ENCODE measurements at places on chromosomes 7 and 10.

GRCh38 chr7:33562996-33563395 lies 342.3 kb upstream of the BMPER start:
- no peak for DNase-seq

GRCh38 chr7:48025624-48026023 lies 3.3 kb downstream of the SUN3 start:
- DNase-seq: no peak

GRCh38 chr7:102044641-102044983 lies 227.2 kb downstream of the CUX1 start:
- no peak for DNase-seq

- DNase-seq: no peak
Observed at GRCh38 chr10:113142601-113143362, 192.7 kb downstream of the TCF7L2 start.

- DNase-seq: no peak
Observed at GRCh38 chr7:22723181-22723601, 3.8 kb upstream of the IL6 start.

- DNase-seq: no peak
Observed at GRCh38 chr7:102471791-102472125, 7.0 kb downstream of the POLR2J start.

- DNase-seq: no peak
Observed at GRCh38 chr7:127252778-127253280, at the start of gene GRM8. Gene GRM8 (minus strand): TSS chr7:127252941.

DNA sequence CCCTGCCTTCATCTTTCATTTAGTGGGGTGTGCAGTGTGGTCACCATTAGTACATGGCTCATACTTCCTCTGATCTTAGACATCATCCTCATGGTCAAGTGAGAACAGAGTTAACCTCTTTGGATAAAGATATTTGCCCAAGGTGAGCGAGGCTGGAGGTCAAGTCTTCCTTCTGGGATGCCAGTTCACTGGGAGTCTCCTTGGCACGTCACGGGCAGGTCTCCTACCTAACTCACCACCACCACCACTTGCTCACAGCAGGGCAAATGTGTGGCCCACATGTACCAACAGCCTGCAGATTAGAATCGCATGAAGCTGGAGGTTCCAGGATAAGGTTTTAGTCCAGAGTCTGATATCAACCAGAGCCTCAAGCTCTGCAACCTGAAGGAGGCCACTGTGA lies 164.6 kb downstream of the USP6NL start:
- no peak for DNase-seq

DNA sequence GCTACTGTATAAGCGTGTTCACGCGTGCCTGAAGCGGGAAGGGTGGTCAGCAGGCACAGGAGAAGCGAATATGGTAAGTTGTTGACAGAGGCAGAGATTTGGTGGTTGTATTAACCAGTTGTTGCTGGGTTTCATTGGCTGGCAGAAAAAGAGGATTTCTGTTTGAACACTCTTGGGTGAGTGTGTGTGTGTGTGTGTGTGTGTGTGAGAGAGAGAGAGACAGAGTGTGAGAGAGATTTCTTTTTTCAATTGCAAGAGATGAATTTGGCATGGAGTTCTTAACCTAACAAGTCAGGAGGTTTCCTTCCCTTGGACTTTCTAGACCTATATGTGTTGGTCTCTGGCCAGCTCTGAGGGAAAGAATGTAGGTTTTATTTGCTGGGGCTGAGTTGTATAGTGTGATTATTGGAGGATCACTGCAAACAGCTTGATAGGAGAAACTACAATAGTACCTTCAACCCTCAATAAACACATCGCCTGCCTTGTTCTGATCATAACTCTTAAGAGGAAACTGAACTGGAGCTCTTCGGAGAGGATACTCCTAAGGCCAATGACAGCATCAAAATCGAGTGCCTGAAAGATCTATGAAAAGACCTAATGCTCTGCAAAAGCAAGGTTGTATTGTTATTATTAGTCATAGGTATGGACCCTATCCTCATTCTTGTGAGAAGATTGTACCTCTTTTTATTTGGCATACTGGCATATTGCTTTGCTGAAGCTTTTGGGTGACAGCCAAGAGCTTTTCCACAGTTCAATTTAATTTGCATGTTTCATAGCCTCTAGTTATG lies 1.2 kb downstream of the MCU start:
- DNase-seq: no peak

- no peak for DNase-seq
Observed at GRCh38 chr10:111034598-111035310, 42.1 kb upstream of the ADRA2A start.

DNA sequence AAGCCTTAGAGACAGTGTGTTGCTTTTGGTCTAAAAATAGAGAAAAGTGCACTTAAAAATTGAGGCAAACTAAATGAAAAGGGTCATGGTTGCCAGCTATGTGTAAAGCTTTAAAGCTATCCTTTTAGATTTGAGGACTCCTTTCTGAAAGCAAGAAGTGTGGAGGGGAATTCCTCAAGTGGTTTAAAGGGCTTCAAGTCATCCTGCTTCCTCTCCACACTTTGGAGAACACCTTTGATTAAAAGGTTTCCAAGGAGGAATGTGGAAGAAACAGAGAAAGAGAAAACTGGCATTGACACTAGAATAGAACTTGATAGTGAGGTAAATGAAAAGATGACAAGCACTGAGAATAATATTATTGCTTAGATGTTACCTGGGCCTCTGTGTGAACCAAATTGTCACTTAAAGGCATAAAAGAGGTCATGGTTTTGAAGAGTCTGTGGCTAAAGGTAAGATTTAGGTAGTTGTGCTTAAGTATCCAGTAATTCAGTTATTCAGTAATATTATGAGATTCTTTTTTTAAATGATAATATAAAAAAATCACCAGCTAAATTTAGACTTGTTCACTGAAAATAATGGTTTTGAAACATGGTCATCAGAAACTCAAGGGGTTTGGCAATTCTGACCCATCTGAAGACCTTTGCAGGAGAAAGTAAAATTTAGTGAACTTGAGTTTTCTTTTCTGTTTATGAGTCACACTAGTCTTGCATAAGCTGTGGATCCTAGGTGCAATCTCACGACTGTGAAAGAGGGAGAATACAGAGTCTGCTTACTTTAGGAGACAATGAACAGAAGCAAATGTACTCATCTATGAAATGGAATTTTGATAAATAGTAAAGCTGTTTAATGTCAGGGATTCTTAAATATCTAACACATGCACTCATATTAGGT lies 466.0 kb downstream of the KIF20B start:
- no peak for DNase-seq

DNA sequence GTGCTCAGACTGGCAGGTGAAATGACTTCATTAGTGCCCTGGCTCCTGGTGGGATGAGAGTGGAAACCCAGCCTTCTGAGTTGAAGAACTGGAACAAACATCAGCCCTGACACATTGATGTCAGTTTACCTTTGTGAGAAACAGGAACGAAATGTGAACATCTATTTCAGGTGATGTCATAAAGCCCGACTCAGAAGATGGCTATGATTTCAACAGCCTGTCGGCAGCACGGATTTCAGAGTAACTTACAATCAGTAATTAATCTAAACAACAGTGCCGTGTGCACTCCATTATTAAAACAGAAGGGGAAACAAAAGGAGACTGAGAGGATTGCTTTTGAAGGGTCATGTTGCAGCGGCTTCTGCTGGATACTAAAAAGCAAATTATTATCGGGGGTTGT lies 243.2 kb downstream of the FRMD4A start:
- DNase-seq: no peak

- no peak for DNase-seq
Observed at GRCh38 chr7:20224025-20224424, 6.8 kb upstream of the MACC1 start.

DNA sequence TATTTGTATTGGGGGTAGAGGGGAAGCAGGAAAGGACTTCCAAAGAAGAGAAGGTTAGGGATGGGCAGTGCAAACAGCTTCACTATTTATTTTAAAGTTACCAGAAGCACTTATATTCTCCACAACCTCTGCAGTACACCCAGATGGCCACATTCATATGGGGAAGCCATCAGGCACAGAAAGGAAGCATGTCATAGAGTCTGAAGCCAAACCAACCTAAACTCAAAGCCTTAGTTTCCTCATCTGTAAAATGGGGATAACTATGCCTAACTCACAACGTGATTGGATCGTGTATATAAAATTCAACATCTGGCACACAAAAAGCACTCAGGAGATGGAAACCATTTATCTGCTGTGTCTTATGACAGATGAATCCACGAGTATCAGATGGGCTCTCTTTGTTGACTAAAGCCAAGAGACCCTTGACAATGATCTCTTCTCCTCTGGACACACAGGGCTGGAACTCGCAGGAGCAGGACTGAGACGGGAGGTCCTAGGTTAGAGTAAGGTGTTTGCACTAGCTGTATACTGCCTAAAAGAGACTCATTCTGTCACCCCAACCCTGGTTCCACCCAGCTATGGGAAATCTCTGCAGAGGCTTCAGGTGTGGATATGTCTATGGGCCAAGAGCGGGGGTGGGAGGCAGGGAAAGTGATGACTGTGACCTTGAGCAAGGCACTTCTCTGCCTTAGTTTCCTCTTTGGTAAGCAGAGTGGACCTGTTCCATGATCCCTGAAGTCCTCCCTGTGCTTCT lies 1.8 kb downstream of the KIAA1549 start:
- no peak for DNase-seq

DNA sequence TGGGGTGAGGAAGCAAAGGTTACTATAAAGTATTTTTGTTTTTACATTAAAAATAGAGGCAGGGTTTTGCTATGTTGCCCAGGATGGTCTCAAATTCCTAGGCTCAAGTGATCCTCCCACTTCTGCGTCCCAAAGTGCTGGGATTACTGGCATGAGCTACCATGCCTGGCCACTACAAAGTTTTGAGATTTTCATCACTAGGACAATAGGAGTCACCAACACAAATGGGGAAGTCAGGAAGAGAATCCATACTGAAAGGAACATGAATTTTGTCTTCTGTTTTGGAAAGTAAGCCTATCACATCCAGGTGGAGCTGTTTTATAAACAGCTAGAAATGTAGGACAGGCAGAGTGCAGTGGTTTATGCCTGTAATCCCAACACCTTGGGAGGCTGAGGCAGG lies 20.0 kb upstream of the CAPZA2 start:
- DNase-seq: no peak

DNA sequence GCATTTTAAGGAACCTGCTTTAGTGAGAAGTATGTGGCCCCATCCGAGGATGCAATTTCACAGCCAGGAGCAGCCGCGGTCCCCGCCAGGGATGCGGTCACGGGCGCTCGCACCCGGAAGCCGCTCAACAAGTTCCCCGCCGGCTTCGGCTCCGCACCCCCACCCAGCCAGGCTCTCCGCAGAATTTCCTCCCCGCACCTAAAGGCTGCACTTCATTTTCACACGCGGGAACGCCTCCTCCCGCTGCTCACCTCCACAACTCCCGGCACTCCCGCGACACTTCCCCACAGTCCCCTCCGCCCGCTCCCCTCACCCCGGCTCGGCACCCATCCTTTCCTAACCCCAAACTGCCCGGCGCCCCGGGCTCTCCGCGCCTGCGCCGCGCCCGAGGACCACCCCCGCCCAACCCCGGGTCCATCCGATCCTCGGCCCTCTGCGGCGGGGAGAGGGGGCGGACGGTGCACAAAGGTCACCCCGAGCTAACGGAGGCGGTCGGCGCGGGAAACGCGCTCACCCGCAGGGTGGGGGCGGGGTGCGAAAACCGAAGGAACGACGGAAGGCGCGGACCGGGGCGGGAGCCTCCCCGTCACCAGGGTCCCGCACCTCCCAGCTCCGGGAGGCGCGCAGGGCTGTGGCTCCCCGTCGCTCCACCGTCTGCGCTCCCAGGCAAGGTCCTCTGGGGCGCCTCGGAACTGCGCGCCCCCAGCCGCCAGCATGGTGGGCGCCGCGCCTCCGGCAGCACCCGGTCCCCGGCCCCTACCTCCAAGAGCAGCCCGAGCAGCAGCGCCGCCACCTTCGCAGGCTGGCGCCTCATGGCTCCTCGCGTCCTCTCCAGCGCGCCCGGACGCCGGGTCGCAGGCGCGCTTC lies 558 bp downstream of the VOPP1 start:
- DNase-seq: no peak

DNA sequence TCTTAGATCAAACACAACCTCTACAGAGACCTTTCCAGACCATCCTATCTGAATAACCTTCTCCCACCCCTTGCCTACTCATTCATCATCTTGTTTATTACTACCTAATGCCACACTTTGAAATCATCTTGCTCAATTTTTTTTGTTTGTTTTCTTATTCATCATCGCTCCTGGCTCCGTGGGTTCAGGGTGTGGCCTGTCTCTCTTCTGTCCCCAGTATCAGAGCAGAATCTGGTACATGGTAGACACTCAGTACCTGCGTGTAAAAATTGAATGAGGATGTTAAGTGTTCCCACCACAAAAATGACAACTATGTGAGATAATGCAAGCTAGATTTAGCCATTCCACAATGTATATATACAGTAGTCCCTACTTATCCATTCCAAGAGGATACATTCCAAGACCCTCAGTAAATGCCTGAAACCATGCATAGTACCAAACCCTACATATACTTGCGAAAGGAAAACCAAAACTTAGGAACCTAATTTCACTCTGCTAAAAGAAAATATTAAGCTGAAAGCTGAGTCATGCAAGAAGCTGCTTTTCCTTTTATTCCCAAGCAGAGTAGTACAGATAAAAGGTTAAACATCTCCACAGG lies 72.1 kb upstream of the SEC61G start:
- no peak for DNase-seq

- DNase-seq: no peak
Observed at GRCh38 chr7:94701555-94701973, 45.6 kb upstream of the SGCE start.

DNA sequence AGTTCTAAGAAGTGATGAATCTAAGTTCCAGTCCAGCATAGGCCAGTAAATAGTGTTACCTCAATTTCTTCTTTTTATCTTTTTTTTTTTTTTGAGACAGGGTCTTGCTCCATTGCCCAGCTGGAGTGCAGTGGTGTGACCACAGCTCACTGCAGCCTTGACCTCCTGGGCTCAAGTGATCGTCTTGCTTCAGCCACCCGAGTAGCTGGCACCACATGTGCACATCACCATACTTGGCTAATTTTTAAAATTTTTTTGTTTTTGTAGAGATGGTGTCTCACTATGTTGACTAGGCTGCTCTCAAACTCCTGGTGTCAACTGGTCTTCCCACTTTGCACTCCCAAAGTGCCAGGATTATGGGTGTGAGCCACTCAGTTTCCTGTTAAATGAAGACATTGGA lies 126.6 kb upstream of the LYZL2 start:
- DNase-seq: no peak

DNA sequence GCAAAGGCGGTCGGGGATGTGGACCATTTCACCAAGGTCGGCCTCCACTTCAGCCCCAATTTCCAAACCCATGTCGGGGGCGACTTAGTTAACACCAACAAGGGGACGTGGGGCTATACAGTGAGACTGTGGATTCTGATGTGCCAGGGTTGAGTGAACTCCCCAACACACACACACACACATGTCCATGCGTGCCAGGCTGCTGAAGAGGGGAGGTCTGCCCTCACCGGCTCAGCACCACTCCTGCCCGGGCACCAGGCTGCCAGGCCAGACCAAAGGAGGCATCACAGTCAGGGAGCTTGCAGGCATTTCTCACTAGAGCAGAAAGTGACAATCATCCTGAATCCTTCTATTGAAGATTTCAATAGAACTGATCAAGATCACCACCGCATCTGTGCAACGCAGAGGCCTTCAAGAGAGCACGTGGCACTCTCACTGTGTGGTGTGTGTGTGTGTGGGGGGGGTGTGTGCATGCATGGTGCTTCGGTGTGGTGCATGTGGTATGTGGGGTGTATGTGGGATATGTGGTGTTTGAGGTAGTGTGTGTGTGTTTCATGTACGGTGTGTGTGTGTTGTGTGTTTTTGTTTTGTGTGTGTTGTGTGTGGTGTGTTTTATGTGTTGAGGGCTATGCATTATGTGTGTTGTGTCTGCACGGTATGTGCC lies 403.5 kb upstream of the RNF32 start:
- no peak for DNase-seq

GRCh38 chr10:24561453-24561852 lies 162.2 kb downstream of the ARHGAP21 start:
- no peak for DNase-seq

GRCh38 chr7:148524479-148525224 lies 65.9 kb upstream of the C7orf33 start:
- no peak for DNase-seq
